ENCODE measurements at places on chromosomes 7 and 10. TPM values are rescaled to one million over a fixed set of nuclear protein-coding genes. Genes with fewer than 3 reads are reported as not detected.

EIF5AL1 gene
- 0.17 TPM for total RNA-seq

GNAT3 gene
- total RNA-seq, result not detected

NPFFR1 gene
- not detected for total RNA-seq

DUSP5 gene
- total RNA-seq, result 23.0 TPM

EDRF1 gene
- 27.9 TPM for total RNA-seq

C10orf53 gene
- not detected for total RNA-seq

OPALIN gene
- total RNA-seq, result not detected

CALCR gene
- not detected for total RNA-seq

TMEM26 gene
- total RNA-seq, result 2.8 TPM

UCMA gene
- total RNA-seq, result not detected

TMEM270 gene
- total RNA-seq, result not detected

ZNF33B gene
- 6.1 TPM for total RNA-seq

TMEM176A gene
- total RNA-seq, result 0.33 TPM

SUN3 gene
- not detected for total RNA-seq

FIS1 gene
- total RNA-seq, result 130 TPM

FANK1 gene
- total RNA-seq, result 1.3 TPM

TECTB gene
- total RNA-seq, result not detected

MINDY4 gene
- 8.6 TPM for total RNA-seq

GPR37 gene
- 4.5 TPM for total RNA-seq

ADAM8 gene
- total RNA-seq, result 1.2 TPM

GNG11 gene
- 18.7 TPM for total RNA-seq

KMT2E gene
- 75.6 TPM for total RNA-seq
